Stimulated activated CD4-positive, alpha-beta T cell treated with anti-CD3 and anti-CD28 coated beads, Interleukin-1b, Interleukin-23, amount 100 ng/mL, for 24 hours (primary cell): ENCODE measurements at places on chromosomes 12 and 14.

DNA sequence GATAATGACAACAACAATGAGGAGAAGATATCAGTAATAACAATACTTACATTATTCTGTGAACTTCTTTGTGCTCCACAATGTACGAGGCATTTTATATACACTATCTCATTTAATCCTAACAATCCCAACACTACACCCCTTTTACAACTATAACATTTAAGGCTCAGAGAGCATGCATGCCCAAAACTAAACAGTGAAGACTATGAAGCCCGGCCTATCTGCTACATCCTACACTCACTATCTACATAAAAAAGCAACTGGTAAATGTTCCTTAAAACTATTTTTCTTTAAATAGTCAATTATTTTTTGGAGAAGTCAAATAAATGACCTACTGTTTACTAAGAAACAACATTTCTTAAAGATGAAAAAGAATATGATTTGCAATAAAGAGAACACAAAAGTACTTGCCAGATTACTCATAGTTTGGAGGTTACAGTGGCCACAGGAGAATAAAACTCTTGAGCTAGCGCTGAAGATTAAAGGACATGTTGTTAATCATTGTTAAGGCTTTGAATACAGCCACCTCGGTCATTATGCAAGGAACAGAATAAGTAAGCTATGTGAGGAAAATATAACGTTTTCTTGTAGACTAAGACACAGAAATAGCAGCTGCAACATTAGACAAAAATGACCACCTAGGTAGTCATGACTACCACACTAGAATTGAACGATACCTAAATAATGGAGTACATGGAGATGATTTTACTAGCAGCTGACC lies 56.7 kb downstream of the EPS8 start:
- DNase-seq = no peak

GRCh38 chr12:111443086-111443485 lies 37.4 kb downstream of the SH2B3 start:
- no peak for DNase-seq

- no peak for DNase-seq
These were observed 23.2 kb upstream of the BMAL2 start for GRCh38 chr12:27309293-27309994.

GRCh38 chr14:68650404-68650994 lies 142.4 kb downstream of the ZFP36L1 start:
- no peak for DNase-seq

GRCh38 chr14:98840511-98840910 lies 431.5 kb downstream of the BCL11B start:
- DNase-seq = no peak

- DNase-seq = no peak
These were observed 473.5 kb downstream of the PRKD1 start for GRCh38 chr14:29454026-29454693.

- no peak for DNase-seq
These were observed 32.8 kb upstream of the PTGR2 start for GRCh38 chr14:73818821-73819220.

DNA sequence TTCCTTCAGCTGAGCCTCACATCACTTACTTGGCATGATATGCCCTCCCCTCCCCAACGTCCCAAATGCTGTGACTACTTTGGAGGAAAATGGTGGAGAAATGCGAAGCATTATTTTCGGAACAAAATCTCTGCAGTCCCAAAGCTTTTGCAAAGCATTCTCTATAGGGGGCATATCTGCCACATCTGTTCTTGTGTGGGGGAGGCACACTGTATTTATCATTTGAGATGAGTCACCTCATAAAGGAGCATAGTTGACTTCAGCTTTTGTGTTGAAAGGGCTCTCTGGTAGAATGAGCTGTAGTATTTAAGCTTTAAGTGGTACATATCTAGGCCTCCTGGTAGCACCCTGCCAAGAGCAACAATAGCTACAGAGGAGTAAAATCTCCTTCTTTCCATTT lies 447.5 kb downstream of the ADAMTS20 start:
- DNase-seq = no peak

- no peak for DNase-seq
These were observed 8.9 kb downstream of the APAF1 start for GRCh38 chr12:98653866-98654493.

- DNase-seq = no peak
These were observed 287.6 kb downstream of the CEP128 start for GRCh38 chr14:80653956-80654355.

DNA sequence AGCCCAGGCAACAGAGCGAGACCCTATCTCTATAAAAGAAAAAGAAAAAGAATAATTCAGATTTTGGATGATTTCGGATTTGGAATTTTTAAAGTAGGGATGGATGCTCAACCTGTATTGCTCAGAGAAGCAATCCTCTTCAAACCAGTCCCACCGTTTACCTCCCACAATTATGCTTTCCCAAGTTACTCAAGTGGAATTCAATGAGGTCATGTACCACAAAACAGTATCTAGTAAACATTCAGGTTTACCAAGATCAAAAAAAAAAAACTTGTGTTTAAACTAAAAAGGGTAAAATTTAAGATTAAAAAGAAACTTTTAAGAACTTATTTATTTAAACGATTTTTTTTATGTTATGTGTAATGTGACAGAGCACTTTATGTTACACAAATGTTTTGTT lies 2.5 kb downstream of the KDM5A start:
- DNase-seq = no peak

GRCh38 chr12:13367973-13368372 lies 171.4 kb downstream of the EMP1 start:
- no peak for DNase-seq

GRCh38 chr12:69662764-69663163 lies 36.3 kb downstream of the BEST3 start:
- no peak for DNase-seq

GRCh38 chr14:67357969-67358354 lies 1.6 kb downstream of the ATP6V1D start:
- no peak for DNase-seq

DNA sequence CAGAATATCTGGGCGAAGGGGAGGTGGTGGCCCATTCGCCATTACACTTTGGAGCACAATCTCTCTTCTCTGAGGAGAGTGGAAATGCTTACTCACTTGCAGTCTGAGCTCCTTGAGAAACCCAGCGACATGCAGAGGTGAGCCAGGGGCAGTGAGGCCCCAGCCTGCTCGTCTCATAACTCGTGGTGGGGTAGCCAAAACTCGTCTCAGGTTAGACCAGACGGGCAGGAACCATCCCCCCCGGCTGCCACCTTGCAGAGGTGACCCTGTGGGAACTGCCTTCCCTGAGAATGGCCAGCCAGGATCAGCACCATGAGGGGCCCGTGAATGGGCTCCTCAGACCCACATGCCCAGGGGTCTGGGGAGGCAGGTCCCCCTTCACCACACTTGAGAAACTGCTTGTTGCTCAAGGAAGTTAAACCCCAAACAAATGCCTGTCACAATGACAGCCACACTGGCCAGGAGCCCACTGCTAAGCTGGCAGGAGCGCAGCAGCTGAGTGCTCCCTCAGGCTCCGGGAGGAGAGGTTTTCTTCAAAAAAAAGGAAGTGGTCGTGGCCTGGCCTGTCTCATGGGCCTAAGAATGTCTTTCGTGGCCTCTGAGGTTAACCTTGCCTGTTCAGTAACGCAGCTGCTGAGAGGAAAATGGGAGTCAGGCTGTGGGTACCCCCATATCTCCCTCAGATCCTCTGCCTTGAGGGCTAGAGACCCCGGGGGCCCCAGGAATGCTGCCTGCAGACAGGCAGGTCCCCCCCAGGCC lies 9.2 kb upstream of the ALDH2 start:
- DNase-seq = no peak

DNA sequence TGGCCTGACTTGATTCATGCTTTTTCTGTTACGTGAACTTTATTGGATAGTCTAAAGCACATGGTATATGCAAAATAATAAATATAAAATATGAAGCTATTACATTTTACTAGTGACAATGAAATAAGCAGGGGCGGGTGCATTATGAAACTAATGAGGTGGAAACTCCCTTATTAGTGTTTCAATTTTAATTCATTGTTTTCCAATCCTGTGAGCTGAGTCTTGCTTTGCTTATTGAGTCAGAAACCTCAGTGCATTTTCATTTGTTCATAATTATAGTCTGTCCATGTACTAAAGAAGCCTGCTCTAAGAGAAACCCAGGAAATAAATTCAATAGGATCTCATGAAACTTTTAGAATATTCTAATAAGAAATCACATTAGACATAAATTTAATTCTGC lies 78.5 kb downstream of the CNTN1 start:
- DNase-seq = no peak

- DNase-seq = no peak
These were observed 5.0 kb upstream of the CSRP2 start for GRCh38 chr12:76883811-76884210.

- DNase-seq = no peak
These were observed 77.7 kb downstream of the PTPN11 start for GRCh38 chr12:112496496-112496895.

- DNase-seq = no peak
These were observed 37.1 kb downstream of the CLIP1 start for GRCh38 chr12:122385171-122386016.

DNA sequence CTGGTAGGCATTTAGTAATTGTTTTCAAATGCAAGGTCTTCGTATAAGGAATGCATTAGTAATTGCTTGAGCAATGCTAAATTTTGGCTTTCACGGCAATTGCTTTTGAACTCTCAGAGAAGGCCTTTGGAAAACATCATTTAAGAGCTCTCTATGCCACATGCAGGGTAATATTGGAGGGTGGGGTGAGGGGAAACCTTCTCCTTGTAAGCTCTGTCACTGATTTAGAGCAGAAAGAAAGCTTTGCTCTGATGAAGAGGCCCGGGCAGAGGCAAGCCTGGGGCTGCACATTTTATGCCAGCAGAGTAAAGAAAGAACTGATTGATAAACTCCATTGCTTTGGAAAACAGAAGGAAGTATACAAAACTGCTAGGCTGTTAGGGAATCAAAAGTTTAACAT lies 70.9 kb downstream of the TRIM9 start:
- DNase-seq = no peak

- DNase-seq = no peak
These were observed 6.6 kb downstream of the RTN1 start for GRCh38 chr14:59863806-59864525.

GRCh38 chr14:32667287-32667686 lies 271.4 kb upstream of the NPAS3 start:
- DNase-seq = no peak

GRCh38 chr12:67651132-67651695 lies 2.7 kb downstream of the DYRK2 start:
- no peak for DNase-seq

DNA sequence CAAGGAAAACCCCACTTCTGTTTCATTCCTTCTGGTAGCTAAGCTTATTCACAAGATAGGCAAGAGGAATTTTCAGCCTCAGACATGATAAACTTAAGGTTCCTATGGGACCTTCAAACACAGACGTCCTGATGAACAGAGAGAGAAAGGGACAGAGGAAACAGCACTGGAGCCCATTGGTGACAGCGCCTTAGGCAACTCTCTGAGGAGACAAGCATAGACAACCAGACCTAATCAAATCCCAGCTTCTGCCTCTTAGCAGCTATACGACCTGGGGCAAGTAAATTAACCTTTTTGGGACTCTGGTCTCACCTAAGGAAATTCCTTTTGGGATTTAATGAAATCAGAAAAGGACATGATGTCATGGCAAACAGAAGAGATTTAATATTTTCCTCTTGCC lies 33.3 kb downstream of the TMCC3 start:
- no peak for DNase-seq

DNA sequence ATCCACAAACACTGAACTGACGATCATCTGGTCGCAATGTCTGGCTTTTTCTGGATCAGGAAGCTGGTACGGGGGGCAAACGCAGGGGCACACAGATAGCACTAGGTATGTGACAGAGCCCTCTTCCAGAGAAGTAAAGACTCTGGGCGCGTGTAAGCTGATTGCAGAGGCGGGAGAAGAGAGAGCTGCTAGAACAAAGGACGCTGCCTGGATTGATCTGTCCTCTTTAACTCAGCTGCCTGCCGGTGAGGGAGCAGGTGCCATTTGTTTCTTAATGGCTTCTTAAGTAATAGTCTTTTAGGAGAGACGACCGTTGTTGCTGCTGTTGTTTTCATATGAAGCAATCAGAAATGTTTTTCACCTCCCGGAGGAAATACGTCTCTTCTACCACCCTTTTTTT lies 77.3 kb downstream of the GLT1D1 start:
- no peak for DNase-seq

DNA sequence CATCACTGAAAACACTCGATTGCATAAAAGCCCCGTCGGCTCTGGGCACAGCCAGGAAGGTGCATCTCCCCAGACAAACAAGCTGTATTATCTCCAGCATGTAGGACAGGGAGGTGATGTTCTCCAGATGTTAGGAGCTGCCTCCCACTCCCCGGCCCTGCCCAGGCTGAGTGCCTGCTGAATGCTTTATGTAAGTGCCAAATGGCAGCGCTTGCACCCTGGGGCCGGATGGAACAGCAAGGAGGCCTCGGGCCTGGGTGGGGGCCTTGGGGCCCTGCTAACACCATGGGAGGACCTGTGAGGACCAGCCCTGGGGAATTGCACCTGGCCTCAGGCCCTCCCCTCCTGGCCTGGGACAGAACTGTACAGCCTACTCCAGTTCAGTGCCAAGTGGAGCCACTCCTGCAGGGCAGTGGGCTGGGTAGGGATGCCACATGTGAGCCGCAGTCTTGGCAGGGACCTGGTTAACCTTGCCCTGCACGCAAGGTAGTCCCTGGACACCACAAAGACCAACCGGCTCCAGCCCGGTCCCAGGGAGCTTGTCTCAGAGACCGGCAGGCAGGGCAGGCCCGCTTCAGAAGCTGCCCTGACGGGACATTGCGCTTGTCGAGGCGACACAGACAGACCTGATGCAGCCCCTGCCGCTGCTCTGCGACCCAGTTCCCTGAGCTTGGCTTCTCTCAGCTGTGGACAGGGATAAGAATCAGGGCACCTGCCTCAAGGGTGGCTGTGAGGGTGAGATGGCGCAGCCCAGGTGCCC lies 35.3 kb upstream of the PPP1R13B start:
- no peak for DNase-seq

- no peak for DNase-seq
These were observed 23.5 kb downstream of the OR6C68 start for GRCh38 chr12:55515696-55516095.

DNA sequence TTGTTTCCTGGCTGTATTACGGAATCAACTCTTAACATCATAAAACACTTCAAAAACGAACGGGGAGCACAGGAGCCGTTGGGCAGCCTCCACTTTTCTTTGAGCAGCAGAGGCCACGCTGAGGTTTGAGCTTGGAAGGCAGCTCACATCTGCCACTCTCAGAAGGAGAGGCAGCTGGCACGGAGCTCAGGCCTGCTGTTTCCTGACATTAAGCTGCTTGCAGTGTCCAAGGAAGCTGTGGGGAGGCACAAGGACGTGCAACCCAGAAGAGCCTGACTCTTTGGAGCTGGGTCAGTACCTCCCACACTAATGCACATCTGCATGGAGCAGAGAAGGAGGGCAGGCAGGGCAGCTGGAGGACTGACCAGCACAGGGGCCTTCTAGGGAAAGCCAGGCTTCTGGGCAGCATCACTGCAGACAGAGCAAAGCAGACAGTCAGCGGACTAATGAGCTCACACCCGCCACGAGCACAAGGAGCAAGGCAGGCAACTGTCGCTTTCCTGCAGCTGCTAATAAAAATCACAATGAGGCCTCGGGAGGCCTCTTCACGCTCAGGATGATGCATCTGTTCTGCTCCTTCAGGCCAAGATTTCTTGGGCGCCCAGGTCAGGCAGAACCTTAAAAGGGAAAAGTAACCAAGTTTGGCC lies 211.1 kb downstream of the GLT1D1 start:
- DNase-seq = no peak
